ENCODE measurements at places on chromosomes 12 and 14.

- no peak for DNase-seq
These were observed 1.2 kb downstream of the ESRRB start for GRCh38 chr14:76376878-76377734.

DNA sequence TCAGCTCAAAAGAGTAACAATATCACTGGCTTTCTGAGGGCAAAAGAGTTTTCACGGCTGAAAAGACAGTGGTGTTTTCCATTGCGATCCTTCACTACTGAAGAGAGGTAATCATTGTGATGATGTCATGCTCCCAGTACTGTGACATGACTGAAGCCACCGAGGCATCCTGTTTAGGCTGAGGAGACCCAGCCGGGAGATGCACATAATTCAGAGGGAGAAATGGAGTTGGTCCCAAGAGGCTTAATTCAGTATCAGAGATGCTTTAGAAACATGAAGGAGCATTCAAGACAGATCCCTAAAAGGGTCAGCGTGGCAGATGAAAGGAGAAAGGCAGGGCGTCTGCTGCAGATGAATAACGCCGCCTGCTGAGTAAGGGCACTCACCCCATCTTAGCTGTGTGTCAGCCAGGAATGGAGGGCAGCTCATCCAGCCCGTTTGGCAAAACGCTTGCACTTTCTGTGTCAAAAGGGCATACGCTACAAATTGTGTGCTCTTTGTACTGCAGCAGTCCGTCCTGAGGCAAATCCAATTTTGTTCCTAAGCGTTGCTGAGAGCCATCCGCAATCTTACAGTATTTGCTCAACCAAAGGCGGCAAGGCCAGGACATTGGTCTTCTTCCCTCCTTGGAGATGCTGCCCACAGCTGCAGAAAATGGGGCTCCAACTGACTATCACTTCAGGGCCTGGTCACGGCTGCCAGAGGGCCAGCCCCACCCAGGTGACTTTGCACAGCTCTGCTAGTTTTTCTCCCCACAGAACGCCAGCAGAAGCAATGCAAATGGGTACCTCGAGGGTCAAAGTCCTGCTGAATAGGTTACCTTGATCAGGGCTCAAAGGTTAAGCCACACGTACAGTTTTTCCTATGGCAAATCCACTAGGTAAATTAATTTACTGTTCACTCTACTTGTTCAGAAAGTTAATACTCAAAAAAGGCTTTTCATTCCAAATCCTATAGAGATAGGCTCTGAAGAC, 23.5 kb downstream of the CCDC92 start:
- DNase-seq: no peak

DNA sequence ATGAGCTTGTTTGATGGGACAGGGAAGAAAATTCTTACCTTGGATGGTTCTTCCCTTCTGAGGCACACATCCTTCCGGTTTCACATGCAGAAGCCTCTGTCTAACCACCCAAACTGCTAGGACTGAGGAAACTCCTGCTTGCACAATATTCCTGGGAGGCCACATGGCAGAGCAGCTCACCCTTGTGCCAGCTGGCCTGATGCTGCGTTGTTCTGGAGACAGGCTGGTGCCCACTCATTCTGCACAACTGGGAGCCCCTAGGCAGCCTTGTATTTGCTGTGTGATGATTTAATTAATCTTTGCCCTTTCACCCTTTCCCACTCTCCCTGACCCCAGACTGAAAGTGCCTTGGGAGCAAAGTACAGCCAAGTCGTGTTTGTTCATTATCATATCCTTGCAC, 130.8 kb downstream of the RTN1 start:
- no peak for DNase-seq

DNA sequence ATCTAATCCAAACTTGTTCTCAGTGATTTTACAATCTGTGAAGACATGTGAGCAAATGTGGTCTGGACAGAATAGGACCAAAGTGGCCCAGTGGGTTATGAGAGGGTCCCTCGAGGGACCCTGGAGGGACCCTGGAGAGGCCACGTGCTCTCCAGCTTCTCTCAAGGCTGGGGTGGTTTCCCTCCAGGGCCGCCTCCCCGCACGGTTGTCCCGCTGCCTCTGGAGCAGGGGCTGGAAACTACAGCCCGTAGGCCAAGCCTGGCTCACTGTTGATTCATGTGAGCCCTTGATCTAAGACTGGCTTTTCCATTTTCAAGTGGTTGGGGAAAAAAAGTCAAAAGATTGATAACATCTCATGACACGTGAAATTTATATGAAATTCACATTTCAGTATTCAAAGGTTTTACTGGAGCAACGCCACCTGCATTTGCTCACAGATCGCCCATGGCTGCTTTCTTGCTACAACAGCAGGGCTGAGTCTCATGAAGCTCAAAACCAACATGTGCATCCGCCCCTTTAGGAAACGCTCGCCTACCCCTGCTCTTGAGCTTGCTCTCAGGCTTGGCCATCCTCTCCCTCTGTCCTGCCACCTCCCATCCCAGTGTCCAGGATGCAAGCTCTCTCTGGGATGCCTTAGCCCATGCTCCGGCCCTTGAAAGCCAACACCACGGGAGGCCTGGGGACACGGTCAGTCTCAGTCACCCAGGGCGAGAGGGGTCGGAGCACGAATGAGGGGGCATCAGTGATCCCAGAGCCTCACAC, 12.1 kb upstream of the LRTM2 start:
- no peak for DNase-seq

DNA sequence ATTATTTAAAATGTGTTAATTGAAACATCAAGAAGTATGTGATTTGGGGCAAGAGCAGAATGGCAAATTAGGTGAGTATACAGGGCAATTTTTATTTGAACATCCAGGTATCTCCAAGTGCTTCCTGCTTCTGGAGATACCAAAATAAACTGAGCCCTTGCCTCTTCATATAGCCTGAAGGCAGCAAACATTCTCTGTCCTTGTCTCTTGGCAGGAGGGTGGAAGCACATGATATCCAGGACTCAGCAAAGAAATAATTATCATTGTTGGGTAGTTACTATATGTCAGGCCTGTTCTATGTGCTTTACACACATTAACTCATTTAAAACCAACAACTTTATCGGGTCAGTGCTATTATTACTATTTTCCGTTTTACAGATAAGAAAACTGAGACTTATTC, 12.5 kb downstream of the LIN7A start:
- DNase-seq: no peak

DNA sequence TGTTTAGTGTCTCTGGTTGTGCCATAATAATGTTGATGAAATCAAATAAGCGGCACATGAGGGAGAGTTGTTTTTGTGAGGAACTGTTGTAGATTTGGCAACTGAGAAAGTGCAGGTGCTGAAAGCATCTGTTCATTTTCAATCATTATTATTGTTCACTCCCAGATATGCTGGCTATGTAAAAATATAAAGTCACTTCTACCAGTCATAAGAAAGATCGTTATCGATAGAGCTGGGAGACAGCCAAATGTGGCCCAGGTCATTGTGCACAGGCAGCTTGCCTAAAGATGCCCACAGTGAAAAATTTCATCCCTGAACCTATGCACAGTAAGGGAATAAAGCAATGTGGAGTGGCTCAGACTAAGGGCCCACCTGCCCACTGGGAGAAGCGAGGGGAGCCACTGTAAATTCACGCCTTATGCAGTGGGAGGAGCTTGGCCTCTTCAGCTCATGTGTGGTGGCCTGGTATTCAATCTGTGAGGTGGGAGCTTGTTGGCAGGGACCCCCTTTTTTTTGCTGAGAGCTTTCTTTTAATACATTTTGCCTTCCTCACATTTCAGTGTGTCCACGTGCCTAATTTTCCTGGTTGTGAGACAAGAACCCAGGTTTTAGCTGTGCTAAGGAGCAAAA, 1490.8 kb upstream of the TMEM132C start:
- no peak for DNase-seq

- no peak for DNase-seq
These were observed 383.4 kb downstream of the VRK1 start for GRCh38 chr14:97180304-97181200.

GRCh38 chr14:73492043-73492552, 1.4 kb downstream of the RIOX1 start:
- no peak for DNase-seq

- DNase-seq: no peak
These were observed 7.3 kb upstream of the CLECL1 start for GRCh38 chr12:9740106-9740750.

DNA sequence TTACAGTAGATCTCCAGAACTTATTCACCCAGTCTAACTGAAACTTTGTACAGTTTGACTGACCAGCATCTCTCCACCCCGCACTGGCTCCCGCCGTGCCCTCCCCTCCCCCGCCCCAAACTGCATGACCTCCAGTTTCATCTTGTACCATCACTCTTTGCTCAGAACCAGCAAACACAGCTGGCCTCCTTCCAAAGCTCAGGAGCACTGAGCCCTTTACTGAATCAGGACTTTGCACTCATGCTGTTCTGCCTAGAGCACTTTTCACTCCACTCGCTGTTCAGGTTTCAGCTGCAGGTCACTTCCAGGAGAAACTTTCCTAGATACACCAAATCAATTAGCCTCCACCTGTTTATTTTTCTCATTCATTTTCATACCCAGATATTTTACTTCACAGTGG, 455.3 kb upstream of the PDE3A start:
- DNase-seq: no peak

GRCh38 chr12:104276273-104277131, 27.0 kb upstream of the EID3 start:
- DNase-seq: no peak

- DNase-seq: peak; percentile 26
These were observed 946 bp downstream of the RNU4-2 start for GRCh38 chr12:120290609-120291305.

GRCh38 chr12:128025589-128026245, 241.3 kb upstream of the TMEM132C start:
- DNase-seq: no peak

DNA sequence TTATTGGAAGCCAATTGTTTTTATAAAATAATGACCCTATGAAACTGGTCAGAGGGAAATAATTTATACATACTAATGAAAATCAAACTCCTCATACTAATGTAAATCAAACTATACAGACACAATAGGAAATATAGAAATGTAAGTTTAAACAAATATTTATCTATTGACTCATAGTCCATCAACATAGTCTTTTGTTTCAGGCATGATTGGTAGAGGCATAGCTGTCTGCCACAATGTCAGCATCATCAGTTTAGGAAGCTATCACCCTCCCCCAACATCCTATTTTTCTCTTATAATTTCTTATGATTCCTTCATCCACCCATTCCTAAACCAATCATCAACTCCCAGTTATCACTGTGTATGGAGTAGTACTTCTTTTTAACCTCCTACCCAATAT, 117.7 kb downstream of the SLC38A6 start:
- no peak for DNase-seq

- no peak for DNase-seq
These were observed 44.4 kb downstream of the IGF1 start for GRCh38 chr12:102435827-102436436.

DNA sequence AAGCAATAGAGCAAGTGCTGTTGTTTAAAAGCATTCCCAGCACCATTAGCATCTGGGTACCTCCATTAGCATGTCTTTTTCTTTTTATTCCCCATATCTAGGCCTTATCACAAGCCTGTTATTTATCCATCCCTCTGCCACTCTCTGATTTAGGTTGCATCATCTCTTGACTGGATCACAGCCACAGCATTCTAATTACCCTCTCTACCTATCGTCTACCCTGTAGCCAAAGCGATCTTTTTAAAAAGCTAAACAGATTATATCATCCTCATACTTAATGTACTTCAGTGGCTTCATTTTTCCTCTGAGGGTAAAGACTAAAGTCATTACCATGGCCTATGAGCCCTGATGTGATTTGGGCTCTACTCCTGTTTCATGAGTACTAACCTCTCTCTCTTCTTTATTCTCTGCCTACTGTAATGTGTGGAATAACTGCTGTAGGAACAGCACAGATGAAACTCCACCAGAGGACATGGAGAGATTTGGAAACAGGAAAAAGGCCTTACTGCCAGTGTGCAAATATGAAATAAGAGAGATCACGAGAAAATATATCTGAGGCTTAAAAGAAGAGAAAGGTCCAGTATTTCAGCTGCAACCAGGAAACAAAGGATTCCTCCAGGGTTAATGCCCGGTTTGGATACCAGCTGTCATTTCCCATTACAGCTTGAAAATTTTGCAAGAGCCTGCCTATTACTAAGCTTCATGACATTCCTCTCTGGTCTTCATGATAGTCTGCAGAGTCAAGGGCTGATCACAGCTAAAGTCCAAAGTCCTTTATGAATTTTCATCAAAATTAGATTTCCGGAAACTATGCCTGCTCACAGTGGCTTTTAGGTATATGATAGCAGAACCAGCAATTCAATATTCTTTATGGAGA, 422.5 kb upstream of the PDE3A start:
- no peak for DNase-seq

DNA sequence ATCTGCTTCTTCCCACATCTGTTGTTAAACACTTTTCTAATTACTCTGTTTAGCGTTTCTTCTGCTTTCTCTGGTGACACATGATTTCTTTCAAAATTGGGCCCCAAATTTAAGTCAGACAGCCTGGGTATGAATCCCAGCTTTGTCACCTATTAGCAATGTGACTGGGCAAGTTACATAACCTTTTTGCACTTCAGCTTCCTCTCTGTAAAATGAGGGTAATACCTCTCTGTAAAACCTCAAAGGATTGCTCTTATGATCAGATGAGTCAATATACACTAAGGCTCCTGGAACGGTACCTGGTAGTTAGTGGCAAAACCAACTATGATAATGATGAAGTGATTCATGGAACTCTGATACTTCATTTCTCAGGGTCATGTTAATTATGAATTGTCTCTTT, 33.0 kb downstream of the E2F7 start:
- no peak for DNase-seq

DNA sequence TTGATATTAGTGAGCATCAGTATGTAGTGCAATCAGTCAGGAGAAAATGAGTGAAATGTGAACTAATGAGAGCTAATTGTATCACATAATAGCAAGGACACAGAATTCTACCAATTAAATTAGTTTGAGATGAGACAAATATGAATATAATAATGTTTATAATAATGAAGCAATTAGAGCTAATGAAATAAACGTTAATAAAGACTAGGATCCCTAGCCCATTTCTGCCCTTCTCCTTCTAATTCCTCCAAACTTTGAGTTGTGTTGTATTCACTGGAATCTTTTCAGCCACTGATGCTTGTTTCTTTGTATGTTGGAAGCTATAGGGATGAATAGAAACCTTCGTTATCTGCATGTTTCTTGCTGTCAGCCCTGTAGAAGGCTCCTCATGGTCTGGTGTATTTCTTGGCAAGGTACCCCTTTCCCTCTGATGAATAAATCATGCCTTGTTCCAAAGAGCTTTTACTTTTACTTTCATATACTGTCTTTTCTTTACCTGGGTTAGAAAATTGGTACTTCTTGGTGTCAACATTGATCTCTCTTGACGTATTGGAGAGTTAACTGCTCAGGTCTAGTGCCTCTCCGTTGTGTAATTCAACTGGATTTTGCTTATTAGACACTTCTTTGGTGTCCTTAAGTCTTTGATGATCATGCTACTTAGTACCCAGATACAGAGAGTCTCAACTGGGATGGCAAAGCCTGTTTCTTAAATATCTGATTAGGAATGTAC, 154.8 kb downstream of the PTCSC3 start:
- DNase-seq: no peak

DNA sequence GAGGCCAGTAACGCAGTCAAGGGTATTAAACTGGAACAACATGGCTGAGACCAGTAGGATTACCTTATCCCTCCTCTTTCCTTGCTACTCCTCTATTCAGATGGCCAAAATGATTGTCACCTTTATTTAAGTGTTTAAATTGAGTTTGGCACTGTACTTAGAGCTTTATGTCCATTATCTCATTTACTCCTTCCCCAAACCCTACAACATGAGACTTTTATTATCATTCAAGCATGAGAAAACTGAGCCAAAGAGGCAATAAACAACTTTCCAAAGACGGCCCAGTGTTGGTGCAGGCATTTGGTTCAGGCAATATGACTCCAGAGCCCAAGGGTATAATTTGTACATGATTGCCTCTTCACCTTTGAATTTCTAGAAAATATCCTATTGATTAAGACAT, 370.9 kb upstream of the KITLG start:
- DNase-seq: no peak
